ENCODE measurements at places on chromosomes 5 and 9.

GRCh38 chr5:51225789-51226742, 157.2 kb upstream of the ISL1 start:
- DNase-seq, result no peak

DNA sequence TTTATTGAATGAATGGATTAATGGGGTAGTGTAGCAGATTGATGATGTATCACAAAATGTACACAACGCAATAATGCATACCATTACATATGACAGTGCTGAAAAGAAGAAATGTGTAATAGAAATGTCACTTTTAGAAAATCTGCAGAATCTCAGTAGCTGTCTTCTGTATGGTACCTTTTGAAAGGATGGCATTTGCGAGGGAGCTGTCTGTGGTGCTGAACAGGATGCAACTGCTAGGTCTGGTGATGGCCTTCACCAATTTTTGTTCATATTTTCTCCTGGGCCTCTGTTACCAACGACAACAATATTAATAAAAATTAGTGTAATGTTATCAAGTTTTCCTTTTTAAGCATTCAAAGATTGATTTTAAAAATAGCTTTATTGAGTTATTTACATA, 36.2 kb upstream of the OTULIN start:
- DNase-seq, result no peak

DNA sequence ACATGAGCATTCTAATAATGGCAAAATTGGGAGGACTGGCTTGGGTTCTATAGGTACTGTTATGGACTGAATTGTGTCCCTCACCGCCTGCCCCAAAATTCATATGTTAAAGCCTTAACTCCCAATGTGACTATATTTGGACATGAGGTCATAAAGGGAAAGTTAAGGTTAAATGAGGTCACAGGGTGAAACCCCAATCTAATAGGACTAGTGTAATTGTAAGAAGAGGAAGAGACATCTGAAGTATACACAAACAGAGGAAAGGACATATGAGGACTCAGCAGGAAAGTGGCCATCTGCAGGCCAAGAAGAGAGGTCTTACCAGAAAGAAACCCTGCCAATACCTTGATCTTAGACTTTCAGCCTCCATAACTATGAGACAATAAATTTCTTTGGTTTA, 23.1 kb downstream of the RNF180 start:
- no peak for DNase-seq

DNA sequence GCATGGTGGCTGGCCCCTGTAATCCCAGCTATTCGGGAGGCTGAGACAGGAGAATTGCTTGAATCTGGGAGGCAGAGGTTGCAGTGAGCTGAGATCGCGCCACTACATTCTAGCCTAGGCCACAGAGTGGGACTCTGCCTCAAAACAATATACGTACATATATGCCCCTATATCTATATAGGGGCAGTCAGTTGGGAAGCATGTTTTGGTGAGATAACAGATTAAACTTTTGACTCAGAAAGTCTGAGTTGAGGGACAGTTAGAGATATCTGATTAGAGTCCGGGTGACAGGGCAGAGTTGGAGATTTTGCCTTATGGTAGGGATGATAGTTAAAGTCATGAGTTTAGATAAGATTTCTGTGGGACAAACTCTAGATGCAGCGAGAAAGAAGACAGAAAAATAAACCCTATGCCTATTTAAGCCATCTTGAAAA, 71.8 kb upstream of the ALDH1A1 start:
- no peak for DNase-seq

- DNase-seq, result no peak
These were observed 18.0 kb upstream of the STARD4 start for GRCh38 chr5:111530298-111530740.

DNA sequence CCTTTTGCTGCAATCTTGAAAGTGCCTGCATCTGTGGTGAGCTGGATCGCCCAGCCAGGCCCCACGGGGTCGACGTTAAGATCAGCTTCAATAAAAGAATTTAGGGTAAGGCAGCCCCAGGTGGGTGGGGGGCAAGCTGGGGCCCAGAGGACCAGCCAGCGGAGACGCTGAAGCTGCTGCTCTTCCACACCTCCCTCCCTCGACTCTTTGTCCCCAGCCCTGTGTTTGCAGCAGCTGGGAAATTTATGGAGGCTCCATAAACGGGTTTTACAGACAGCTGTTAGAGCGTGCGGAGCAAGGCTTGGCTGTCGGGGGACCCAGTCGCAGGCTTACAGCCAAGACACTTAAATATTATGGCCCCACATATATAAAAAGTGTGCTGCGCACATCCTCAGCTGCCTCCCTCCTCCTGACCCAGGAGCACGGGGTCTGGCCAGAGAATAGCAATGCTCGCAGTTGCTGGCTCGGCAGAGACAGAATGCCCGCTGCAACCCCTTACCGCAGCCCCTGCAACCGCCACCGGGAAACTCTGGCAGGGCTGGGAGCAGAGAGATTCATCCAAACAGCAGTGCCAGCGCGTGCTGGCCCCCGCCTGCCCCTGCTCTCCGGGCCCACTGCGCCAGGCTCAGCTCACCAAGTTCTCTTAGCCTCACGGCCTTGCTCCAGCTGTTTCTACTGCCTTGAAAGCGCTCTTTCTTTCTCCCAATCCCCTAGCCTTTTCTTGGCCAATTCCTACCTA, 28.4 kb upstream of the MVB12B start:
- peak; percentile 9 for DNase-seq

DNA sequence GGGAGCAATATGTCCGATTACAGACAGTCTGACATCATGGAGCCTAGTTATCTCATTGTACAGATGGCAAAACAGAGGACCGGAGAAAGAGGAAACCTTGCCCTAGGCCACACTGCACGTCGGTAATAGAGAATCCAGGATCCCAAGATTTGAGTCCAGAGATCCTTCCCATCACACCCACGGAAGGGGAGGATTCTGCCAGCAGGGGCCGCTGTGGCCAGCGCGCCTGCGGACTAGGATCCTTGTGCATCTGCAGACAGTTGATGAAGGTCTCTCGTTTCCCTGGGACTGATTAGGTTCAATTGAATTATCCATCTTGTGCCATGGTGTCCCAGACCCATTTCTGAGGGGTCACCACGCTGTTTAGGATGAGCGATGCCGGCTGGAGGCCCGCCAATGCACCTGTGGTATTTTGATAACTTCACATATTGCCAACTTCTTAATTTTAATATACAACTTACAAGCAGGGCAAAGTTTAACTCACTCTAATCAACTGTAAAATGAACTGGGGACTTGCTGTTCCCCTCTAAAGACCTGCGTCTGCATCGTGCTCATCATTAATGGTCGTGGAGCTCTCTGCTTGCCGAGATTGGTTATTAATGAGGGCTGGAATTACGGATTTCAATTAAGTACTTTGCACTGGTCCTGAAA, 592.7 kb upstream of the BRINP1 start:
- DNase-seq, result no peak
